NCI-H2081 treated with DMSO at 0.1 percent for 48 hours (cell line): ENCODE measurements at places on chromosomes 12 and 14.

DNA sequence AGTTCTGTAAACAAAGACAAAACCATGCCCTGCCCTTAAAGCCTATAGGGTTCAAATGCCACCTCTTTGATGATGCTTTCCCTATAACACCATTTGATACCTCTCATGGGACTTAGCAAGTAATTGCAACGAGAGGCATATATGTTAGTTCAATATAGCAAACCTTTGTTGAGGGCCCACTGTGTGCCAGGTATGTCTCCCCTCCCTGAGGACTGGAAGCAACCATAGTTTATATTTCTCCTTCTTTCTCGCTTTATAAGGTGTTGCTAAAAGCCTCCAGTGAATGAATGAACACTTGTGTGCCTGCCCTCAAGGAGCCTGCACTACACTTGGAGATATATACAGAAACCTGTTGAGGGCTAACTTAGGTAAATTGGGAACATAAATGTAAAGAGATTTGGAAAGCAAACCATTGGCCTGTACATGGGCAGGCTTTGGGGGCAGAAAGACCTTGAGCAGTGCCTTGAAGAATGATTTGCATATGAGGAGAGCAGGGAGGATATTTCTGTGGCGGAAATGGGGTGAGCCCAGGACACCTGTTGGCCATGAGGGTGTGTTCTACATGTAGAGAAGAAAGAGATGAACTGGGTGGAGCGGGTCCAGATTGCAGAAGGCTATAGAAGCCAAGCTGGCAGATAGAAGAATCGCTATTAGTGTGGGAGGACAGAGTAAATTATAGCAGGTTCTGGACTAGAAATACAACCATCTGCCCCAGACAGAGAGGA lies 1.8 kb upstream of the CKAP4 start:
- DNase-seq: no peak

- DNase-seq: no peak
Measured at GRCh38 chr12:32052212-32052713, 54.4 kb upstream of the BICD1 start.

DNA sequence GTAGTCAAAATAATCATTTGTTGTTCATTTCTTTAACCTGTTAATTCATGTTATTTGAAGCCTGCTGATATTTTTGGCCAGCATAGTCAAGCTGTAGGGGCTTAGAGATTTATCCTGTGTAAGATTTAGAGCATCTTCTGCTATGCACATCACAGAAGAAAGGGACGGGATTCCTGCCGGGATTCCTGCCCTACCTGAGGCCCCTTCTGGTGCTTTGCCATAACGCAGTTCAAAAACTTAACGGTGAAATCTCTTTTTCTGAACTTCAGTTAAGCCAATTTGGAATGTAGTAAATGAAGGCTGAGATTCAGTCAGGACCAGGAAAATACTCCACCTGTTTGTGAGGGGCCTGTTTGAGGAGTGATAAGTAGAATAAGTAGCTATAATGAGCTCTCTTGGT lies 50.7 kb upstream of the TMEM260 start:
- DNase-seq: no peak

DNA sequence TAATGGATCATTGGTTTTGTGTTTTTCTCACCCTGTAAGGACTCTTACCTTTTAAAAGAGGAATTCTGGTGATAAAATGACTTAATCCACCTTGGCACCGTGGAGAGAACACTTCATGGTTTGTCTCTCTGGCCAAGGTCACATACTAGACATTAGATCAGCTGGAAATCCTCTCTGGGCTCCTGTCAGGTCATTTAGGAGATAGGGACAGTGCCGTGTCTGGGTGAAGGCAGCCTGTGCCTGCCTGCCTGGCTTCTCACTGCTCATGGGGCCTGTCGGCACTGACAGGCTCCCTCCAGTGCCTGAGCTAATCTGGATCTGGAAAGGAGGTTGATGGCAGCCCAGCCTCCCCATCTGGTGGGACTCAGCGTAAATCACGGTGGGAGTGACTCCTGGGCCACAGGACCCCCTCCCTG lies 5.7 kb downstream of the CRADD start:
- DNase-seq: no peak

- DNase-seq: no peak
Measured at GRCh38 chr12:14896521-14897169, 11.0 kb upstream of the MGP start.

DNA sequence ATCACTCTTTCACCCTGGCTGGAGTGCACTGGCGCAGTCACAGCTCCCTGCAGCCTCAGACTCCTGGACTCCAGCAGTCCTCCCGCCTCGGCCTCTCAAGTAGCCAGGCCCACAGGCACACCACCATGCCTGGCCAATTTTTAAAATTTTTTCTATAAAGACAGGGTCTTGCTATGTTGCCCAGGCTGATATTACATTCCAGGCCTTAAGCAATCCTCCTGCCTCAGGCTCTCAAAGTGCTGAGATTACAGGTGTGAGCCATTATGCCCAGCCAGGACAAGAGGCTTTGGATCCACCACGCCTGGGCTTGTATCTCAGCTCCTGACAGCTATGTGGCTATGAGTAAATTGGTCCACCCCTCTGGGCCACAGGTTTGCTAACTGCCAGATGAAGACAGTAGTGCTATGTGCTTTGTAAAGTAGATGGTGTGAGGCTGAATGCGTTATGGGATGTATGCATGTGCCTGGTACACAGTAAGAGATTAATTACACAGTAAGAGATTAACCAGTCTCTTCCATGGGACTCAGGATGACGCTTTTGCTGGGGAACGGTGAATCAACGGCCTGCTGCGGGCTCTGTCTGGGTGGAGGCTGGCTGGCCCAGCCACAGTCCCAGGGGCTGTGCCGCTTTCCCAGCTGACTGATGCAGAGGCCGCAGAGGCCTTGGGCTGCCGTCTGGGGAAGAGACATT lies 53.3 kb upstream of the NCOR2 start:
- DNase-seq: no peak

DNA sequence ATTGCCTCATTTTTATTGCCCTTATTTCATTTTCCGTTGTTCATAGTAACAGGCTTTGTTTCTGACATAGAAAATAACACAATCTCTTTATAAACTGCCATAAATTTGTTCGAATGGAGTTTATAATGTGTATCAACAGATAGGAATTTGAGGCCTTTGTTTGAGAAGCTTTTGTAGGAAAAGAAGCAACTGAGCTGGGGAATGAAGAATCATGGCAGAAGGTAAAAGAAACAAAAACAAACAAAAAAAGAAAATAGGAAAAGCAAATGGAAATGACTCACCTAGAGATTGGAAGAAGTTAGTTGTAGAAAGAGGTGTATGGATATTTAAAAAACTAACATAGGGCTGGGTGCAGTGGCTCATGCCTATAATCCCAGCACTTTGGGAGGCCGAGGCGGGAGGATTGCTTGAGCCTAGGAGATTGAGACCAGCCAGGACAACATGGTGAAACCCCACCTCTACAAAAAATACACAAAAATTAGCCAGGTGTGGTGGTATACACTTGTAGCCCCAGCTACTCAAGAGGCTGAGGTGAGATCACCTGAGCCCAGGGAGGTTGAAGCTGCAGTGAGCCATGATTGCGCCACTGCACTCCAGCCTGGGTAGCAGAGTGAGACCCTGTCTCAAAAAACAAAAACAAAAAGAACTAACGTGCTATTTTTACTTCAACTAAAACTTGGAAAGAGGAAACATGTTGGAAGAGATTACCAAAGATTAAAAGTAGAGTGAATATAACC lies 523 bp upstream of the REP15 start:
- no peak for DNase-seq

- DNase-seq: no peak
Measured at GRCh38 chr14:49008363-49008762, 577.8 kb downstream of the RPS29 start.

GRCh38 chr12:7047306-7047705 lies 13.2 kb upstream of the C1S start:
- no peak for DNase-seq

GRCh38 chr12:12230275-12230674 lies 36.6 kb downstream of the LRP6 start:
- no peak for DNase-seq
